ENCODE measurements at places on chromosomes 4 and X. TPM values are rescaled to one million over a fixed set of nuclear protein-coding genes. Genes with fewer than 3 reads are reported as not detected.
A peak's percentile ranks its signal among the peaks of the same experiment; 100 is the strongest.

ATP10D gene
- 12.9 TPM for total RNA-seq

TBCK gene
- 81.4 TPM for total RNA-seq

AREG gene
- total RNA-seq, result not detected

ARHGAP6 gene
- total RNA-seq, result 3.6 TPM

ASB9 gene
- total RNA-seq, result not detected

GRCh38 chr4:26281881-26282280 is 38.9 kb upstream of the RBPJ start:
- no peak overlapping the region for H3K27ac ChIP-seq
- no peaks in the 10 kb centered on the region for H3K27me3 ChIP-seq
- DNase-seq, result no peak
- no peak overlapping the region for H3K4me3 ChIP-seq
- no peaks in the 10 kb centered on the region for H3K36me3 ChIP-seq

- no peak overlapping the region for H3K27ac ChIP-seq
- H3K4me3 ChIP-seq, result no peak overlapping the region
- H3K27me3 ChIP-seq, result no peaks in the 10 kb centered on the region
- DNase-seq, result no peak
These were observed 76.6 kb upstream of the CBLL2 start for GRCh38 chrX:22196149-22196548.

DNA sequence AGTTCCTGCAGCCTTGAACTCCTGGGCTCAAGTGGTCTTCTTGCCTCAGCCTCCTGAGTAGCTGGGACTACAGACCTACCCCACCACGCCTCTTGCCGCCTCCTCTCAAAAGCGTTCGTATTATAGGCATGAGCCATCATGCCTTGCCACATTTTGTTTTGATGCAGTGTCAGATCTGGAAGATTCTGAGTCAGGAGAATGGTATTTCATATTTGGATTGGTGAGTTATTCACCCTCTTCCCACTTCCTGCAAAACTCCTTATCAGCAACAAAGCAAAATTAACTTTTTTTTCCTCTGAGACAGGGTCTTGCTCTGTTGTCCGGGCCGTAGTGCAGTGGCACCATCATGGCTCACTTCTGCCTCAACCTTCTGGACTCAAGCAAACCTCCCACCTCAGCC is 29.6 kb downstream of the REST start:
- H3K27ac ChIP-seq, result no peak overlapping the region
- H3K27me3 ChIP-seq, result no peaks in the 10 kb centered on the region
- H3K4me1 ChIP-seq, result no peaks in the 10 kb centered on the region
- H3K36me3 ChIP-seq, result no peaks in the 10 kb centered on the region
- DNase-seq, result no peak

- H3K4me3 ChIP-seq, result no peak overlapping the region
- H3K27me3 ChIP-seq, result no peaks in the 10 kb centered on the region
- no peaks in the 10 kb centered on the region for H3K4me1 ChIP-seq
- no peak overlapping the region for H3K27ac ChIP-seq
- DNase-seq, result no peak
These were observed 715.4 kb downstream of the GRXCR1 start for GRCh38 chr4:43607827-43608461.

DNA sequence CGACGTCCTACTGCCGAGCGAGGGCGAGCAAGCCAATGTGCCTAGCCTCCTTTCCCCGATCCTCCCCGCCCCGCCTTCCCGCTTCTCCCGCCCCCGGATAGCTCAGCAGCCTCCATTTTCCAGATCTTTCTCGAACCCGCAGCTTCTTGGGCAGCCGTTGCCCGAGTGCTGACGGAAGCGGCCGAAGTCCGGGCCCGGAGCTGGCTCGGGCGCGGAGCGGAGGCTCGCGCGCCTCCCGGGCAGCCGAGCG is 172 bp upstream of the HSPA4L start:
- H3K36me3 ChIP-seq, result no peaks in the 10 kb centered on the region
- peaks cover 10% of the 10 kb centered on the region for H3K27me3 ChIP-seq
- peak overlapping the region; percentile 99 for H3K4me3 ChIP-seq

DNA sequence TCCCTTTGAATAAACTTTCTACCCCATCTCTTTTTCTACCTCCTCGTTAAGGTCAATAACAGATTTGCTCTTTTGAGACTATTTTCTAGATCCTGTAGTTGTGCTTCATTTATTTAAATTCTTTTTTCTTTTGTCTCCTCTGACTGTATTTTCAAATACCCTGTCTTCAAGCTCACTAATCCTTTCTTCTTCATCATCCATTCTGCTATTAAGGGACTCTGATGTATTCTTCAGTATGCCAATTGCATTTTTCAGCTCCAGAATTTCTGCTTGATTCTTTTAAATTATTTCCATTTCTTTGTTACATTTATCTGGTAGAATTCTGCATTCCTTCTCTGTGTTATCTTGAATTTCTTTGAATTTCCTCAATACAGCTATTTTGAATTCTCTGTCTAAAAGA is 36.0 kb upstream of the ARMCX4 start:
- H3K4me1 ChIP-seq, result no peaks in the 10 kb centered on the region
- no peak overlapping the region for H3K27ac ChIP-seq
- no peaks in the 10 kb centered on the region for H3K27me3 ChIP-seq
- DNase-seq, result no peak
- H3K4me3 ChIP-seq, result no peak overlapping the region

DNA sequence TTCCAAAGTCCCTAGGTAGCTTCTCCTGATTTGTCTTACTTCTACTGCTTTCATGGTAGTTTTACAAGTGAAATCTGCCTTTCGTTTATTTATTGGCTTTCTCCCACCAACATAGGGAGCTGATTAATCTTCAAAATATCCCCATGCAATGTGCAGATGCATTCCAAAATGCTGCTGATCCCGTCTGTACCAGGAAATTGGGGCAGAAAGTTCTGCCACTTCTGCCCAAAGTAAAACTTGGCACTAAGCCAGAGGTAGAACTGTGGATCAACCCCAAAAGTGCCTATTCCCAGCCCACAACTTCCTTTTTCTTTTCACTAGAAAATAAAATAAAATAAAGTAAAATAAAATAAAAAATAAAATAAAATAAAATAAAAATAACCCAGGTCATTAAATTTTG is 47.3 kb upstream of the PPARGC1A start:
- H3K27ac ChIP-seq, result no peak overlapping the region
- no peaks in the 10 kb centered on the region for H3K36me3 ChIP-seq
- no peak for DNase-seq
- no peak overlapping the region for H3K4me3 ChIP-seq

GRCh38 chr4:100708776-100709175 is 191.0 kb upstream of the EMCN start:
- no peaks in the 10 kb centered on the region for H3K36me3 ChIP-seq
- H3K27me3 ChIP-seq, result no peaks in the 10 kb centered on the region
- no peak overlapping the region for H3K4me3 ChIP-seq
- H3K4me1 ChIP-seq, result no peaks in the 10 kb centered on the region

- no peaks in the 10 kb centered on the region for H3K4me1 ChIP-seq
- no peaks in the 10 kb centered on the region for H3K36me3 ChIP-seq
- DNase-seq, result no peak
These were observed 10.0 kb upstream of the CDKL5 start for GRCh38 chrX:18415386-18415785.

GRCh38 chrX:13000301-13000811 is 25.4 kb downstream of the TMSB4X start:
- H3K27me3 ChIP-seq, result peaks cover 1% of the 10 kb centered on the region
- H3K4me3 ChIP-seq, result no peak overlapping the region
- peaks cover 6% of the 10 kb centered on the region for H3K4me1 ChIP-seq
- no peaks in the 10 kb centered on the region for H3K36me3 ChIP-seq
- no peak overlapping the region for H3K27ac ChIP-seq
- DNase-seq, result no peak
